Mucosa of descending colon (tissue), 3 donors: ENCODE measurements at places on chromosomes 12 and 14. TPM values are rescaled to one million over a fixed set of nuclear protein-coding genes. Genes with fewer than 3 reads are reported as not detected.

EGLN3 gene
- 140 TPM for total RNA-seq

RNASE2 gene
- 0.96 TPM for total RNA-seq

SERPINA12 gene
- not detected for total RNA-seq

DNA sequence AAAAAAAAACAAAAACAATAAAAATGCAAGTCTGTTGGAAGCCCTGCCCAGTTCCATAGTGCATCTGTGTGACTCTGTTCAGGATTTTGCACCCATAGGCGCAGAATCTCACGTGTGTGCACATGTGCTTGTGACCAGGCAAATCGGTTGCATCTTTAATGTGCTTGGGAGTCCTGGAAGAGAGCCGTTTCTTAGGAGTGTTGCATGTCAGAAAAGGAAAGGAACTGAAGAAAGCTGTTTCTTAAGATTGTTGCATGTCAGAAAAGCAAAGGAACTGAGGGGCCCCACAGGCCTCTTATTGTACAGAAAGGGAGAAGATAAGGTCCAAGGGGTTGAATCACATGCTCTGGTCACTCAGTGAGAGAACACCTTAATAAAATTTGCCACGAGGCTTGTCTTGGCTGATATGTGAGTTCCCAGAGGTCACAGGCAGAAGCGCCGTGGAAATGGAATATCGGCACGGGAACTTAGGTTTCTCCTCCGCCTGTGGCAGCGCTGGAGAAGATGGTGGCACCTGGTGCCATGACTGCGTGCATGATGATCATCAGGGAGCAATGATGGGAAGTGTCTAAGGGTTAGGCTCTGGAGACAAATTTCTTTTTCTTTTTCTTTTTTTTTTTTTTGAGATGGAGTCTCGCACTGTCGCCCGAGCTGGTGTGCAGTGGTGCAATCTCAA is 90.0 kb downstream of the LRRC74A start:
- no peak for DNase-seq

GRCh38 chr12:45182511-45182910 is 33.4 kb upstream of the ANO6 start:
- no peak for DNase-seq

DNA sequence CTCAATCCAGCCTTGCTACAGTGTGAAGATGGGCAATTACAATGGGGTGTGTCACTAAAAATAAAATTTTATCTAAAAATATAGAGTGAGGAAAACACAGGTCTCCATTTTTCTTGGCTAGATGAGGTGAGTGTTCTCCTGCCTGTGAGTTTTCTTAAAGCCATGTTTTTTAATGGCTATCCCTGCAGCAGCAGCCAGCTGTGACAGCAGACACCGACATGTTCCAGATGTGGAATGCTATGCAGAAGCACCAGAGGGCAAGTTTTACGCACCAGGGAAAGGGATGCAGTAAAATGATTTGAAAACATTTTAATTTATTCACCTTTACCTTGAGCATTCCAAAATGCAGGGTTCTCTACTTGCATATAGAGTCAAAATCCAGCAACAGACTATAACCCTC is 577.0 kb upstream of the STXBP6 start:
- no peak for DNase-seq
